ENCODE measurements at places on chromosomes 12 and 14. TPM values are rescaled to one million over a fixed set of nuclear protein-coding genes. Genes with fewer than 3 reads are reported as not detected.

The CCDC196 gene
- not detected for total RNA-seq

The IRF2BPL gene
- 48.9 TPM for total RNA-seq

- no peak for DNase-seq
These were observed 115.4 kb upstream of the BTG1 start for GRCh38 chr12:92261071-92261470.

The AGAP2 gene
- total RNA-seq, result 60.3 TPM

DNA sequence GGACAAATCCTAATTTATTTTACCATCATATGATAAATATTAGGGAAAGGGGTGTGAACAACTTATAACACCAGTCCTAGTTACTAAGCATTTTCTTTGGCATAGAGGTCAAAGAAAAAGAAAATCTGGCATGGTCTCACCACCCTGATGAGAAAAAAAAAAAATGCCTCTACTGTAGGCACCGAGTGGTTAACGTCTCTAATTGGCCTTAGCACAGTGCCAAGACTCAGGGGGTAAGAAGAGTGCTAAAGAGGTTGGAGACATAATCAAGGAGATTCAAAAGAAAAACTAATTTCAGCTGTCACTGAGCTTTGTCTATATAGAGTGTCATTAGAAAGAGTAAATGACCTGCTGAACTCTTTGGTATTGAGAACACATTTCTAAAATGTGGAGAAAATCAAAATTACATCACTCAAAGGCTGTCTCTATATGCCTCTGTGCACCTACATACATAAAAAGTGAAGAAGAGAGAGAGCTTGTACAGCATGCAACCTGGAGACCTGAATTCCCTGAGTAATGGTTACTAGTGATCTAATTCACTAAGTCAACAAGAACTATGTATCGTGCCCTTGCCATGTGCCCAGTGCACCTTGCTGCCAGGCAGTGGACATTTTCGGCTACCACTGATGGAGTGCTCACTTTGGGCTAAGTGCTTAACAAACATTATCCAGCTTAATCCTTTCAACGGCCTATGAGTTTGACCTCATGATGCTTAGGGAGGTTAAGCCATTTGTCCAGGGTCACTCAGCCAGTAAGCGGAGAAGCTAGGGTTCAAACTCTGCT lies 113.8 kb upstream of the G2E3 start:
- no peak for DNase-seq

The KIF26A gene
- 0.07 TPM for total RNA-seq

DNA sequence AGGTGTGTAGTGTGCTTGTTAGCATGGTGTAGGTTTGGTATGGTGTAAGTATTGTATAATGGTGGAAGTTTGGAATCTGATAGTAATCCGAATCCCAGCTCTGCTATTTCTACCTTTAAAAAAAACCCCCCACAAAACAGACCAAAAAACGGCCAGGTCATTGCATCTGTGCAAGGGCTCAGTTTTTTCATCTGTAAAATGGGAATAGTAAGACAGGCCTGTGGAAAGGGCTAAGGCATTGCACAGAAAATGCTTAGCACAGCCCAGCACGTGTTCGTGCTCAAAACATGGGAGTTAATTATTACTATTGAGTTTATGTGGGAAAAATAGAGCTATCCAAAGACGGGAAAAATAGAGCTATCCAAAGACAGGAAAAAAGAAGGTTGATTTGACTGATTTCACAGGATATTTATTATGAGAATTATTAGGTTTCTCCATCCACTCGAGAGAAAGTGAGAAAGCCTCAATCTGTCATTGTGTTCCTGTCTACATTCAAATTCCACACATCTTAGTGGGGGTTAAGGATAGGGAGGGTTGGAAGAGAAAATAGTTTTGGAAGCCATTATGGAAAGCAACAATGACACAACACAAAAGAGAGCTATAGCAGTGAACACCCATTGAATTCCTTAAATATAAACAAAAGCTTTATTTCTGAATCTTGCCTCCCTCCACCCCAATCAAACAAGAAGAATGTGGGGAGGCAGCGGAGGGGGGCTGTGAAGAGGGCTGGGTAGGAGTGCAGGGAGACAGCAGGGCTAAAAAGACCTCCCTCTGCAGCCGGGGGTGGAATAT lies 126.8 kb upstream of the MAX start:
- no peak for DNase-seq

- DNase-seq, result no peak
These were observed 6.8 kb upstream of the SYNE3 start for GRCh38 chr14:95523051-95523814.
